Right kidney (tissue), 9 donors: ENCODE measurements at places on chromosomes 6 and 20.

DNA sequence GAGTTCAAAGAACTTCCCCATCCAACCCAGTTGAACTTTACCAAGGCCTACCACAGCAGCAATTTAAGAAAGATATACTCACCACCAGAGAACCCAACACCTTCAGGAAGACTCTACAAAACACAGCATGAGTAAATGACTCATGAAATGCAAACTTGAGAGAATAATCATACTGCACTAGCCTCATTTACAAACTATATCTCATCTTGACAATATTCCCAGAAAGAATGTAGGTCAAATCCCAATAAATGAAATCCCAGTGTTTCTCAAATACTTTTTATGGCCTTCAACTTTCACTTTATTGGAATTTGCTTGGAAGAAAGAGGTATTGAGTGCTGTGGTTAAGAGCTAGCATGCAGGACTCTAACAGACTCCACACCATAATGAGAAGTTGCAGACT lies 60.0 kb downstream of the FYN start:
- no peak for DNase-seq

DNA sequence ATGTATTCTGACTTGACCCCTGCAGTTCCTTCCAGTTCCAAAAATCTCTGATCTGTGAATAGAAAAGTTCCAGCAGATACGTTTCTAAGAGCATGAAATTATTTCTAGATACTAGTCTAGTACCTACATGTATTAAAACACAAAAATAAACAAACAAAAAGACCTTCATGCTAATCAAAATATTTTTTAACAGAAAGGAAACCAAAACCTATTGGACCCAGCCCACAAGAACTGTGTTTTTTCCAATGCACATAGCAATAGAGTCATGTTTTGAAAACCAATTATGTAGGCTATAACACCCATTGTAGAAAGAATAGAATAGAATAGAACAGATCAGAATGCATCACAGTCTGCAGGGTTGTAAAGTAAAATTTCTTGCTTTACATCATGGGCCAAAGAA lies 158.6 kb upstream of the TNFAIP3 start:
- DNase-seq, result no peak

GRCh38 chr6:140909156-140909555 lies 1223.6 kb upstream of the GJE1 start:
- no peak for DNase-seq

DNA sequence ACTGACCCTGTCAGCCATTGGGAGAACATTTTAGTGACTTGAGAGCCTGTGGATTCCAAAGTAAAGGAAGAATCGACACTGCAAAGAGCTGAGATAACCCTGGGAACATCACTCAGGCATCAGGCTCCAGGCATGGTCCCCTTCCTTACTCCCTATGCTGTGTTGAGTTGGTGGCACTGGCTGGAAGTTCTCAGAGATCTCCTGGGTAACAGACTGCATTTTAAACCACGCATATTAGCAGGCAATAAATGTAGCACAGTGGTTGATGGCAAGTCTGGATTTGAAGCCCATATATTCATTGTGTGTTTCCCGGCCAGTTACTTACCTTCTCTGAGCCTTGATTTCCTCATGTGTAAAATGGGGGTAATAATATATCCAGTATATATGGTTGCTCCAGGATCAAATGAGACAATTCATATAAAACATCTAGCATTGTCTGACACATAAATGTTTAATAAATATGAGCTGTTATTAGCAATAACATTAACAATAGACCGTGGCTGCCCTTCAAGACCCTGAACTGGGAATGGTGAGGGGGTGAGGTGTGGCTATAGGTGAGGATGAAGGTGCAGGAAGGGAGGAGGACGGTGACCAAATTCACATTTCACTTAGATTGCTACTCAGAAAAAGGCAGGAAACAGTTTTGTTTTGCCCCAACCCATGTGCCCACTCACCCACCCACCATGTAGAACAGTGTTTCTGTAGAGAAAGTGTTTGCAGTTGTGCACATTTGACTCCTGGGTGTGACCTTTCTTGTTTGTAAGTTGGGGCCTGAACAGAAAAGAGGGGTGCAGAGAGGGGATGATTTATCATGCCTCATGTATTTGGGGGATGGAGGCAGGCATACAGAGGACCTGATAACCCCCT lies 2.1 kb downstream of the PLCG1 start:
- no peak for DNase-seq

DNA sequence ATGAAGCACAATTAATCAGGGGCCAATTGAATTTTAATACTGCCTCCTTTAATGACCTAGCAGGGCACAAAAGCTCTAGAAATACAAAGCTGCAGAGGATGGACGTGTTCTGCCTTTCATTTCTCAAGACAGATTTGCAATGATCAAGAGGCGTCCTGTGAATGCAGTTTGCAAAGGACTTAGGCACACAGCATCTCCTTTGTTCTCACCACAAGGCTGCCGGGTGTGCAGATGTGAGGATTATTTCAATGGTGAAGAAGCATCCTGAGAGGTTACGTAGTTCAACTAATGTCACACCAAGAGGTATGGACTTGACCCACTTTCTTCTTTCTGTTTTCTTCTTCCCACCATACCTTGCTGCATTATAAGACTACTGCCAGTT lies 42.9 kb upstream of the SPTLC3 start:
- DNase-seq, result no peak

DNA sequence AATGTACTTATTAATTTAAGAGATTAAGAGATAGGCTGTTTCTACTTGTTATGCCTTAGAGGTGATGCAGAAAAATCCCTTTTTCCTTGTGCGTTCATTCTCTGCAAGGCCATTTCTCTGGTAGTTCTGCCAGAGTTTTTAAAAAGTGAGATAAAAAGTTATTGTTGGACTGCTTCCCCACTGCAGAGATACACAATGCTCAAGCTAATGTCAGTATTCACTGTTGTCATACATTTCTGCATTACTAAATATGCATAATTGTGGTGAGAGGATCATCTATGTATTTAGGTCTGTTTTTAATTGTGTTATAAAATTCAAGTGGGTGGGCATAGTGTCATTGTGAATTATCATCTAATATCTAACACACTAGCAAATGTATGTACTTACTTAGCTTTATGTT lies 600.4 kb downstream of the HTR1B start:
- no peak for DNase-seq

DNA sequence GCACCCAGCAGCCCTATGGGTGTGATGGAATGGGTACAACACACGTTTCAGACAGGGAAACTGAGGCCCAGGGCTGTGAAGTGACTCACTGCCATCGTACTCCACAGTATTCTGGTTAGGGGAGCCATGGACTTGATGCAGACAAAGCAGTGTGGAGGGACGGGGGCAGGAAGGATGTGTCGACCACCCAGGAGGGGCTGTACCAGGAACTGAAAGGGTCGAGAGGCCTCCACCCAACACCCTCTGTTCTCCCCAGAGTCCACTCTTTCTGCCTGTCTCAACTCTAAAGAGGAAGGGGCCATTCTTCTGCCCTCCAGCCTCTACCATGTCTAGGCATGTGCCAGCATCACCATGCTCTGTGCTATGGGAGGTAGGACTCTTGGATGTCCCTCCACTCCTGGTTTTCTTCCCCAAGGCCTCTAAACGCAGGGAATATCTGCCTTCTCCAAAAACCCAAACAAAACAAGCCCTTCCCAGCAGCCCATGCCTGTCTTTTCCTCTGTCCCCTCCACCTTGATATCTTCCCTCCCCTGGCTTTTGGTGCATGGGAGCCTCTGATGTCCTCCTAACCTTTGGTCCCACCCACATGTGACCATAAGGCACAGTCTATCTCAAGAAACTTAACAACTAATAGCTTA lies 7.4 kb downstream of the SLC22A1 start:
- DNase-seq, result no peak

- no peak for DNase-seq
These were observed 193.9 kb upstream of the KCNG1 start for GRCh38 chr20:51216850-51217249.

GRCh38 chr6:111358454-111358853 lies 124.6 kb downstream of the REV3L start:
- DNase-seq, result no peak

DNA sequence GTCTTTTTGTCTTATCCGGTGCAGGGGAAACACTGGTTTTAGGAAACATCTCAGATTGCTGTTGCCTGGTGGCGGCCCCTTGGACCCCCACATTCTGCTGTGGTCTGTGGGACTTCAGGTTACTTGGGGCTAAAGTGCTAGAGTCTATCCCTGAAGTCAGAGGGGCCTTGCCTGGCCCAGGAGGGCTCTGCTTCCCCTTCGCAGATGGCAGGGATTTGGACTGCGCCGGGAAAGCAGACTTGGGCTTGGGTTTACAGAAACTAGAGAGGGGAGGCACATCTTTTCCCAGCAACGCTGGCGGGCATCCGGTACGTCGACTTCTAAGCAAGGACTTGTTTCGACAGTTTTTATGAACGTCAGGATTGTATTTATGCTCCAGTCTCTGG lies 17.5 kb downstream of the ZNF217 start:
- no peak for DNase-seq

DNA sequence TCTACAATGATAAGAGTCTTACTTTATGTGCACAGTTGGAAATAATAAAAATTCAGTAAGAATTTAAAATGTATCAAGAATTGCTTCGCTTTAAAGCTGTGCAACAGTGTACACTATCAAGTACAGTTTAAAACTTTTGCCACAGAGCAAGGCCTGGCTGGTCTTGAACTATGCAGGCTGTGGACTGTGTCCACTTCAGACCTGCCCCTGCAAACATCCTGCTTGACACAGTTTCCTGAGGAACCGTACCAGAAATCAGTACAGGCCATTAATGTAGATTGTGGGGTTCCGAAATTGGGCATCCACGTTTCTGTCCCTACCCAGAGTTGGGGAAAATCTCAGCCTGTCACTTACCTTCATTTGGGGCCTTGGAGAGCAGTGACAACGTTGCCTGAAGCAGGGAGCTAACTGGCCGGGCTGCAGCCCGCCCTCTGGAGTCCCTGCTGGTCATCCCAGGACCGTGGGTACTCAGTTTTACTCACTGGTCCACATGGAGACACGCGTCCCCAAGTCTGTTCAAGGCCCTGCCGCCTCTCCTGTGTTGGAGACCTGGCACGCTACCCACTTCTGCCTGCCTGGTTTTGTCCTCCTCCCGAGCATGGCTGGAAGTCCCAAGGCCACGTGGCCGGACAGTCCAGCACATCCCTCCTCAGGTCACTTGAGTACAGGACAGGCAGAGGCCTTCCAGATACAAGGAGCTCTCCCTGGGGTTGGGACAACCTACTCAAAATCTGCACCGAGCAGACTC lies 8.4 kb downstream of the NINL start:
- no peak for DNase-seq

- no peak for DNase-seq
These were observed 28.5 kb downstream of the GMDS start for GRCh38 chr6:2216794-2217383.

- DNase-seq, result no peak
These were observed 8.5 kb upstream of the RSPO4 start for GRCh38 chr20:1010659-1011058.

DNA sequence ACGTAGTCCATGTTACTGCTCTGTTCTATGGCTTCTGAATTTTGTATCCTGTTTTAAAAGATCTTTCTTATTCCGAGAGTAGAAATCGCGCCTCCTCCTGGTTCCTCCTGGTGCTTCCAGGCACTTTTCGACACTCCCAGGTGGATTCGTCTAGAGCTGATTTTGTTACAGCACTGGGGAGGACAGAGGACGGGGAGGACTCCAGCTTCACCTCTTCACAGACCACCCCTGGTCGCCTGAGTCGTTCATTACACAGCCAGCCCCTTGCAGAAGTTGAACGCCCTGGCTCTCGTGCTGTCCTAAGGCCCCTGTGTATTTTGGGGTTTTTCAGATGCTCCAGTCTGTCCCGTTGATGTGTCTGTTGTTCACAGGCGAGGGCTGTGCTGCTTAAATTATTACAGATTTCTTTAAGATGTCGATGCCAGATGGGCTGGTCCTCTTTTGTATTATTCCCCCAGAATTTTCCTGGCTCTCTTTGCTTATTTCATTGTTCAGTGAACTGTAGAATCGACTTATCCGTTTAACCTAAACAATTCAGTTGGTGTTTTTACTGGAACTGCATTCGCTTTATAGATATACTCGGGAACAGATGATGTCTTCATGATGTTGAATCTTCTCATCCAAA lies 30.5 kb downstream of the COL20A1 start:
- no peak for DNase-seq

DNA sequence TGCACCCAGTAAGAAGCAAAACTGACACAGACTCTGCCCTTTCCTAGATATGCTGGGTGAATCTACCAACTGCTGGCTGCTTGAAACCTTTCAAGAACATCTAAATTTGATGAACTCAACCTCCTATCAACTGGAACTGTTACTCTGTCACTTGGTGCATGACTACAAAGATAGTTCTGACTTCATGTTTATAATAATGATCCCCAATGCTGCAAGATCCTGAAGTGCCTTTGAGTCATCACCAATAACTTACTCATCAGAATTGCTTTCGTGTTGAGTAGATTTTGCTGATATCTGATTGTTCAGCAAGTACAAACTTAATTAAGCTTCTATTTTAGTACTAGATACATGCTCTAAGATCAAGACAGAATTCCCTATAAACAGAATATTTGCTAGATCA lies 100.2 kb upstream of the ARMC2 start:
- DNase-seq, result no peak

- no peak for DNase-seq
These were observed 473.0 kb downstream of the BCKDHB start for GRCh38 chr6:80579391-80580023.

GRCh38 chr20:32343439-32343838 lies 14.7 kb upstream of the ASXL1 start:
- no peak for DNase-seq

- DNase-seq, result no peak
These were observed 123.0 kb upstream of the SNX9 start for GRCh38 chr6:157699777-157700636.

DNA sequence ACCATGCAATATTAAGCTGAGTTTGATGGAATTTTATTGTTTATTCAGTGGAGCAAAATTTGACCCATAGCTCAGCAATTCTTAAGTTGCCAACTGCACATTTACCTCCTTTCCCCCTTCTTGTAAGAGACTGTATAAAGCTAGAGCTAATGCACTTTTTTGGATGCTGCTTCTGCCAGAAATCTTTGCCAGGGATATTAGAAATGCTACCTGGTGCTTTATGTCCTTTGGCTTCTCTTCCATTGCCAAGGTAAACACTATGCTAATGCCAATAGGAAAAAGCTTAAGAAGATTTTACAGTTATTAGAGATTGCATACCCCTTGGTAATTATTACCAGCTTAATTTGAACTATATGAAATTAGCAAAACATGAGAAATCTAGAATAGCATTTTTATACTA lies 79.0 kb upstream of the OGFRL1 start:
- no peak for DNase-seq

- DNase-seq, result no peak
These were observed 98.8 kb downstream of the CCDC170 start for GRCh38 chr6:151592449-151593159.

- no peak for DNase-seq
These were observed 197.2 kb upstream of the GGTLC1 start for GRCh38 chr20:24185791-24186190.
